HFFc6 (cell line): ENCODE measurements at places on chromosomes 7 and 10. TPM values are rescaled to one million over a fixed set of nuclear protein-coding genes. Genes with fewer than 3 reads are reported as not detected.

The CYP2W1 gene
- not detected in 3 replicates for total RNA-seq

DNA sequence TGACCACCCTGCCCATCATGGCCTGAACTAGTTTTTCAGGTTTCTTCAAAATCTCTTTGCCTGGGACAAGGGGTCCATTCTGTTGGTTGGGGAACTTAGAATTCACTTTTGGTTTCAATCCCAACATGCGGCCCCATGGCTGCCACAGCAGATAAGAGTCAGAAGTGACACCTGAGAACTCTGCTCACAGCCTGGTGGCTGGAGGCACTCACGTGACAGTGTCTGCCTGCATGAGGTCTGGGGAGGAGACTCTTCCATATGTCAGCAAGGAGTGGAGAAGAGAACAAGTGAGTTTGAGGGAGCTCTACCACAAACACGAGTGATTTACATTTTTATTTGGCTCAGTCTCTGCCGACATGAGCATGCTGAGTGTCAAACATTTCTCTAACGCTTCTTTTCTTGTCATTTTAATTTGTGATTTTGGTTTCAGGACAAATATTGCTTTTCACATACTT lies 370.4 kb downstream of the TNS3 start:
- DNase-seq, result no peak

DNA sequence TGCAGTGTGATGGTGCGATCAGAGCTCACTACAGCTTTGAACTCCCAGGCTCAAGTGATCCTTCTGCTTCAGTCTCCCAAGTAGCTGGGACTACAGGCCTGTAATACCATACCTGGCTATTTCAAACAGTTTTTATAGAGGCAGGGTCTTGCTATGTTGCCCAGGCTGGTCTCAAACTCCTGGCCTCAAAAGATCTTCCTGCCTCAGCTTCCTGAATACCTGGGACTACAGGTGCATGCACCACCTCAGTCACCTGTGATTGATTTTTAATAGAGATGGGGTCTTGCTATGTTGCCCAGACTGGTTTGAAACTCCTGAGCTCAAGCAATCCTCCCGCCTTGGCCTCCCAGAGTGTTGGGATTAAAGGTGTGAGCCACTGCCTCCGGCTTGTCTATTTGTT lies 26.4 kb upstream of the CCL24 start:
- no peak for DNase-seq

DNA sequence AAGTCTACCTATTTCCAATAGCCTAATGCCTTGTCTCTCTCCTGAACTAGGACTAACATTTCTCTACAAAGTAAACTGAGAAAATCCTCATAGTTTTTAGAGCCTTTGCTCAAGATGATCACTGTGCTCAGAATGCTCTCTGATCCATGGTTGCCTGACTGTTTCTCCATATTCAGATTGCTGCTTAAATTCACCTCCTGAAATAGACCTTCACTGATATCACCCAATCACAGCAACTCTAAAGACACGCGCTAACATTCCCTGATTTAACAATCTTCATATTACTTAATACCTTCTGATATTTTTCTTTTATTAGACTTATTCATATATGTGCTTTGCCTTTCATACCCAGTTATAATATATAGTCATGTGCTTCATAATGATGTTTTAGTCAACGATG lies 148.9 kb upstream of the SP4 start:
- no peak for DNase-seq

DNA sequence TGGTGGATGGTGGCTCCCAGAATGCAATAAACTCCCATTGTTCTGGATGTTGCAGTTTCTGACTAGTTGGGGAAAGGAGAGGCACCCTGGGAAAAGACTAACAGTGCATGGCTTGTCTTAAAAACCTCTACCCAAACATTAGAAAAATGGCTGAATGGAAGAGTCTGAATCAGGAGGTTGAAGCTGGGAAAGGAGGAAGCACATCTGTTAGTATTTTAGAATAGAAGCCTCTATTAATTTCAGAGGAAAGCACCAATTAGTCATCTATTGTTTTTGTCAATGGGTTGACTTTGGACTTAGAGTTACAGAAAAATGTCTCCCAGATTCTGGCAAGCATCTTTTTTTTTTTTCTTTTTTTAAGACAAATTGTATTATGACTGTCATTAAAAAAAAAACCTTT lies 56.1 kb upstream of the ELMO1 start:
- DNase-seq, result no peak

- DNase-seq, result no peak
These were observed 123.9 kb downstream of the C10orf105 start for GRCh38 chr10:71595649-71596048.

GRCh38 chr10:77486517-77486916 lies 151.1 kb downstream of the KCNMA1 start:
- no peak for DNase-seq

The CALML3 gene
- not detected in 3 replicates for total RNA-seq

DNA sequence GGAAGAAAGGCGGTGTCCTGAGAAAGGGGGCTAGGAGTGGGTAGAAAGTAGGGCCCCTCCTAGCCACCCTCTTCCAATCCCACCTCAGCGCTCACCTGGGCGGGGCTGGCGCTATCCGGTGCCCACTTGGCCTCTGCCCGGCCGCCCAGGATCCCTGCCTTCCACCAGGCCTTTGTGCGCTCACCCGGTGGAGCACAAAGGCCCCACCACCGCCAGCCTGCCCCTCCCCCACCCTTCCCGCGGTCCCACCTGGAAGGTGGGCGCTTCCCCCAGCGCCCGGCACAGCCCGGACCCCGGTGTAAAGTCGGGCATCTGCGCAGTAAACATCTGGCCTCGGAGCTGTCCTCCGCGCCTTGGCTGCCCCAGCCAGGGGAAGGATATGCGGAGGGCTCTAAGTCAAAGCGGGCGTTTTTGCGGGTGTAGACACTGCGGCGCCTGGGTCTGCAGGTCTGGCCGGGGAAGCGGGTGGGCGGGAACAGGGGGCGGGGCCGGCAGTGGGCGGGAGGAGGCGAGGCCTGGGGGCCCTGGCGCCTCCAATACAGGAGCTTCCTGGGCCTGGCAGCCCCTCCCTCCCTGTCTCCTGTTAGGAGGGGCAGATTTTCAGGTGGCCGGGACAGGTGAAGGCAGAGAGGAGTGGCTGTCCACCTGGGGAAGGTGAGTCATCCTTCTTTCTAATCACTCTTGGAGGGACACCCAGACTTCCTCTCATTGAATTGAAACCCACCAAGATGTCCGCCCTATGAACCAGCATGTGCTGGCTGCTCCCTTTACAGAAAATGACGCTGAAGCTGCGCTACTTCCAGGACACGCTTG lies 49.3 kb downstream of the PNLIPRP2 start:
- no peak for DNase-seq

The CNTNAP2 gene
- total RNA-seq, result 0.13 TPM in 1 of 3 replicates, not detected in the others
